ENCODE measurements at places on chromosomes 1 and 21. TPM values are rescaled to one million over a fixed set of nuclear protein-coding genes. Genes with fewer than 3 reads are reported as not detected.

DNA sequence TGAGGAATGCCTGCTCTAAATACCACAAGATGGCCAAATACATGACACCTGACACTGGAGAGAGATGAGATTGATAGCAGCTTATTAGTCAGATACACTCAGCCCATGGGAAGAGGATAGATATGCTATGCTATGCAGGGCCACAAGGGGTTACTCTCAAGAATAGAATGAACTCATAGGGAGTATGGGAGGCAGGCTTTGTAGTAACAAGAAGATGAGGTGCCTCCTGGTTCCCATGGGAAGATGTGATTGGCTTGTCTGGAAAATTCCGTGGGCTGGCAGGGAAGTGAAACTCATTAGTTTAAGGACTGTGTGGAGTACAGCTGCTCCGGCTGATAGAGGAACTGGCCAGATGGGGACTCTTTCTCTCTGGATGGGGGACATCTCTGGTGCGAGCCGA lies 16.5 kb downstream of the CCDC30 start:
- no peak for DNase-seq

- DNase-seq = no peak
These were observed 19.9 kb upstream of the KCNA10 start for GRCh38 chr1:110538921-110539320.

GRCh38 chr1:240139511-240139910 lies 47.8 kb downstream of the FMN2 start:
- DNase-seq = no peak

Gene FOXJ3
- 39.4 TPM for total RNA-seq

Gene TRIM67
- total RNA-seq = 0.03 TPM

Gene FAM167B
- 7.6 TPM for total RNA-seq

Gene NPHS2
- total RNA-seq = not detected

Measured in mucosa of gallbladder (tissue), 1 donor.